ENCODE measurements at places on chromosomes 3 and 15.

DNA sequence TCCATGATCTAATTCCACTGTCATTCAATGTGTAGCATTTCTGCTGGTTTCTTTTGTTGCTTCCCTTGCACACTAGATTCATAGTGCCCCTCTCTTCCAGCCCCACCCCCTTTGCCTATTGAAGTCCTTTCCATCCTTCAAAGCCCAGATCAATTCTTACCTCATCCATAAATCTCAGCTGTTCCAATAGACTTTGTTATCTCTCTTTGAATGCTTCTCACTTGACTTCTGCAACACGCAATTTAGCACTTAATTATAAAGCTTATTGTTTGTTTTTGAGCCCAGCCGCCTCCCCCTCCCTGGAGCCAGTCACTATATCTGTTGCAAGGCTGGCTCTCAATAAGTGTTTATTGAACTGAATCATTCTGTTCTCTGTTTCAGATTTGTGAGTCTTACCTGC lies 174.6 kb upstream of the TBL1XR1 start:
- no peak for DNase-seq

- DNase-seq: no peak
Measured at GRCh38 chr15:60679256-60679655, 200.3 kb upstream of the ICE2 start.

DNA sequence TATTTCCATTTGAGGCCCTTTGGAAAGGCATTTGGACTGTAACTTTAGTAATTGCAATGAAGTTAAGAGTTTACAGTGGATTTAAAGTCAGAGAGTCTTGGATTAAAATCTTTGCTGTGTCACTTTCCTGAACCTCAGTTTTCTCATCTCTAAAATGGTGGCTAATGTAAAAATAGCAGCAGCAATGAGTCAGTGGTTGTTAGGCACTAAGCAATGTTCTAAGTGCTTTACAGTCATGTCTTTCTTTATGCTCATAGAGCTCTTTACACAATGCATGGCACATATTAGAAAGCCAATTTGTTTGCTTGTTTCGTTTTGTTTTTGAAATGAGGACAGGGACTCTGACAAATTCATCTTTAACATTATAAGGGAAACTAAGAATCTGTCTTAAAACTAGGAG lies 222.7 kb upstream of the DNAJC19 start:
- no peak for DNase-seq

GRCh38 chr3:54171509-54171908 lies 49.2 kb downstream of the CACNA2D3 start:
- DNase-seq: no peak

DNA sequence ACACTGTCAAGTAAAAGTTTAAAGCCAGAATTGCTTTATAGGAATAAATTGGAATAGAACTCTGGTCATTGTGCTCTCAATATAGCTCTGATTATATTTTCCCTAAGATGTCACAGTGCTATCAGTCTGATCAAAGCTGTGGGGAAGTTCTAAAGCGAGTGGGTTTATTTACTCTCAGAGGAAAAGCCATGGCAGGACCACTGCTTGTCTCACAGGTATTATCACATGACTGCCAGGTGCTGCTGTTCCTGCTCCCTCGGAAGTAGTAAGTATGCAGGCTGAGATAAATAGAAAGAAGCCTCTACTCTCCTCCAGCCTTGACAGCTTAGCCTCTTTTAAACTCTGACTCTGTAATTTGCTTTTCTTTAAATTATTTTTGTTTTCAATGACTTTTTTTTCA lies 49.1 kb upstream of the UTS2B start:
- DNase-seq: no peak

- DNase-seq: no peak
Measured at GRCh38 chr15:39242345-39242744, 338.5 kb upstream of the THBS1 start.

DNA sequence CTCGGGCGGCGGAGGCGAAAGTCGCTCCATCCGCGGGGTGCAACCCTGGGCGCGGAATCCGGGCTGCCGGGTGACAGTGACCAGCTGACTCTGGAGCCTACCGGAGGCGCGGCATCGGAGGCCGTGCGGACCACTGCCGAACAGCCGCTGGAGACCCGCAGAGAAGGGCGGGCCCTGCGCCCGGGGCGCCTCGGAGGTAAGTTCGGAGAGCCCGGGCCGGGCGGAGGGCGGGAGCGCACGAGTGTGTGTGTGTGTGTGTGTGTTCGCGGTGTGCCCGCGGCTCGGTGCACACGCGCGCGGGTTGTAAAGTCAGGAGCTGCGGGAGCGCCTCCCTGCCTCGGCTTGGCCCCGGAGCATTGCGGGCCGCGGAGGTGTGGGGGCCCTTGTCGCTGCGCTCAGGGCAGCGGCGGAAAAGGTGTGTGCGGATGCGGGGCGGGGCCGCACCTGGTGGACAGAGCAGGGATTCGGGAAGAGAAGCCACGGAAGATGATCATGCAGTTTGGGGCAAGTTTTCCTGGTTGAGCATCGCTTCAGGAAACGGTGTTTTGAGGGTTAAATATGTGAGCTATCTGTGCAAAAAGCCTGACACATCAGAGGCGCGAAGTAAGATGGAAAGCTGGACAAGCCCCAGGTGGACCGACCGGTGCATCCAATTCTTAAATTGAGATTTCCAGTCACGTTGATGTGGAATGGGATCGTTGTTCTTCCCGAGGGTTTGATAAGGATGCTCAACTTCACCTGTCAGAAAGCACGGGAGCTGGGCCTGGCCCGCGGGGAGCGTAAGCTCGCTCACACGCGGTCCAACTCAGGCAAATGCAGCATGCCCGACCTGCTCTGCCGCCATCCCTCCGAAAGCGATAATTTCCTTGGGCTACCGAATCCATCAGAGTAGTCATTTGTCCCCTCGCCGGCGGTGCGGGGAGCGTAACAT lies 474 bp downstream of the MINAR1 start:
- no peak for DNase-seq

DNA sequence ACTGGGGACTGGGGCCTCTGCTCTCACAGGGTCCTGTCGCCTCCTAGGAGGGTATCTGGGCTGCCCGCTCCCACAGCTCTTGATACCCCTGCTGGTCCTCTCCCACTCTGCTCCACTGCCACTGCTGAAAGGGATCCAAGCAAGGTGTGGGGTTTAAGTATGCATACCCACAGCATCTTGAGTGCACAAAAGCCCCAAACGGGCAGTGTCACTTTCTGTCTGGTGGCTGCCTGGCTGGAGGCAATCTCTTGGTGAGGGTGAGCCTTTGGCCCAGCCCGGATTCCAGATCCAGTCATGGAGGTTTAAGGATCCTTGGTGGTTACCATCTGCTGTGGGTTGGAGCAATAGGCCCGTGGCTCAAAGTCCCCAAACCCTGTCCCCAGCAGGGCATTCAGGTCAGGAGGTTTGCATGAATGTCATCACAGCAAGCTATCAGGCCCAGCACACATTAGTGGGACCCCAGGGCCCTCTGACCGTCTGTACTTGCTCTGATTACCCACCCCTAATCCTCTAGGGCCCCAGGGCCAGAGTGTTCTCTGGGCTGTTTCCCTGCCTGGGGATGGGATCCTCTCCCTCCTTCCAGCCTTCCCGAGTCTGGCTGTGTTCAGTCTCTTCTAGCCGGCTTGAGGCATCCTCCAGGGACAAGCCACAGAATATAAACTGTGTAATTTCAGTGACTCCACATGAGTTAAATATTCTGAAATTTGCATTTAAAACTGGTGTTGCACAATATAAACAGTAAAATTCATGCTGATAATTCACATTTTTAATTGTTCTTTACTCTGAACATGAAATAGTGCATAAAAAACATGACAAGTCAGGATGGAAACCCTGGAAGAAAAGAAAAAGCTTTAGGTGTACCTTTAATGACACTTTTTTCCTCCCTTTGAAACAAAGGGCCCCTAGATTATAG lies 4.9 kb upstream of the TJP1 start:
- DNase-seq: no peak

GRCh38 chr15:39461536-39462130 lies 119.2 kb upstream of the THBS1 start:
- DNase-seq: no peak

GRCh38 chr15:78090422-78091063 lies 1.8 kb upstream of the SH2D7 start:
- no peak for DNase-seq

GRCh38 chr3:86104154-86104553 lies 886.8 kb downstream of the VGLL3 start:
- no peak for DNase-seq

DNA sequence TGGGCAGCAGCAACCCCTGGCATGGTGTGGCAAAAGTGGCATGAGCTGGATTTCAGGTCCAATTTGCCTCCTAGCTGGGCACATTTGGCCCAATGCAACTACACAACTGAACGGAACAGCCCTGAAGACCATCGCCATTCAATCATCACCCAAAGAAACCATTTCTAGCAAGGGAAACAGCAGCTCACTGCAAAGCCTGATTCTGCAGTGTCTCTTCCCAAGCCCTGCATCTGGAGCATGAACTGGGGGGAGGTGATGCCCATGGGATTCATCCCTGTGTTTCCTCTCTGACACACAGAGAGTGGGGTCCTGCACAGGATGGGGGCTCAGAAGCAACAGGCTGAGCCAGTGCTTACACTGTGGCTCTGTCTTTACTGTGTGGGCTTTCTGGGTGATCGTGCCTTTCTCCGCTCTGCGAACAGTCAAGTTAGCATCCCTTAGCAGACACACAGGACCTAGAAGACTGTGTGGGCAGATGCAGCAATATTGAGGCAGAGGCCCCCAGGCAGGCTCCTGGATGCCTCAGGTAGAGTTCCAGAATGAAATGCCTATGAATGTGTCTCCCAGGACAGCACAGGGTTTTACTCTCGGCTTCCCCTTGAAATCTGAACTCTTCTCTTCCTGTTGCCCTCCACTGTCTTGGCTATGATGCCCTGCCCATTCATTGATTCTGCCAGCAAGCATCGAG lies 91.1 kb upstream of the ALDH1A3 start:
- no peak for DNase-seq

DNA sequence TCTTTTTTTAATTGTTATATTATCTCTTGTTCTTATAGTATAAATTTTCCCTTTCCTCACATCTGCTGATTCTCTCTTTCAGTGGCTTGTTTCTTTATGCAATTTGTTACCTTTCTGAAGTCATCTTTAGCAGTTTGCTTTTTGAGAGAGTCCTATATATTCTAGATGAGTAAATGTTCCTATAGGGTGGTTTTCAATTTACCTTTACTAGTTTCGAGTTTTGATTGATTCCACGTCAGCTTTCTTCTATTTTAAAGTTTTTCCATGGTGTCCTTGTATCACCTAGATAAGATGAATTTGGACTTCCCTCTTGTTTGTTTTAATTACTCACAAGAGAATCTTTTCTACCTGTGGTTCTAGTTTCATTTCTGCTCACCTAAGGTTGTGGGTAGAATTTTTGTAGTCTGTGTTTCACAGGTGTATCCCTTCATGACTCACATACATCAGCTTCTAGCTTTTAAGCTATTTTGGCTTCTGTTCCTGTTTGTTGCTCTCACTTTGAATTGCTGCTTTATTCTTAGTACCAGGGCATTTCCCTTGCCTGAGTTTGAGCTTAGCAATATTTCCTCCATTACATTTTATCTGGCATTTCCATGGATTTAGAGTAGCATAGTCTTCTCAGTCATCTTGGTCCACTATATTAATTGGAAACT lies 6.4 kb downstream of the TEX9 start:
- no peak for DNase-seq

DNA sequence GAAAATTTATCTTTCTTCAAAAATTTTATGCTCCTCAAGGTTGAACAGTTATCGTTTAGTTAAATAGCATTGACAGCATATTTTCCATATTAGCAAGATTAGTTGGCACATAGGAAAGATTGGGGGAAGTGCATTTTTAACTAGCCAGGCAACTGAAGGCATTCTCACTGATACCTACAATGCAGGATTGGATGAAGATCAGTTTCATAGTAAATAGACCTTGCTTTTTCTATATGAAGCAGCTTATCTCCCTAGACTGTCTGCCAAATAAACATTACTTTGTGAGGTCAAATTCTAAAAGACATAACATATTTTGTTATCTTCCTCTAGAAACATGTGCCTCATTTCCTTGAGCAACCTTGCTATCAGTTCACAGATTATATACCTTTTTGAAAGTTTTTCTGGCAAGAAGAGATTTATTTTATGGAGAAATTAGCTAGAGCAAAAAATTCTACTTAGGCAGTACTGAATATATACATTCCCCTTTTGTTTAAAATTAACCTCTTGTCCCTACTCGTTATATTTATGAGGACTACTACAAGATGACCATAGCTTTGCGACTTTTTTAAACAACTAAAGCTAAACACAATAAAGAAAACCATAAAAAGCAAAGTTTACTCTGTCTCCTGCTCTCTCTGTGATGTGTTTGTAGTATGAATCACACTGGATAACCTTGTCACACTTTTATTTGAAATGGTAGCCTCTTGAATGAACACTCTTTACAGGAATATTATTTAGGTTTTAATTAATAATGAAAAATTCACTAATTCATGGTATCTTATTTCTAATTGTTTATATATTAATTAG lies 654.9 kb upstream of the TBL1XR1 start:
- no peak for DNase-seq

GRCh38 chr15:55033574-55033973 lies 163.2 kb downstream of the RSL24D1 start:
- no peak for DNase-seq

DNA sequence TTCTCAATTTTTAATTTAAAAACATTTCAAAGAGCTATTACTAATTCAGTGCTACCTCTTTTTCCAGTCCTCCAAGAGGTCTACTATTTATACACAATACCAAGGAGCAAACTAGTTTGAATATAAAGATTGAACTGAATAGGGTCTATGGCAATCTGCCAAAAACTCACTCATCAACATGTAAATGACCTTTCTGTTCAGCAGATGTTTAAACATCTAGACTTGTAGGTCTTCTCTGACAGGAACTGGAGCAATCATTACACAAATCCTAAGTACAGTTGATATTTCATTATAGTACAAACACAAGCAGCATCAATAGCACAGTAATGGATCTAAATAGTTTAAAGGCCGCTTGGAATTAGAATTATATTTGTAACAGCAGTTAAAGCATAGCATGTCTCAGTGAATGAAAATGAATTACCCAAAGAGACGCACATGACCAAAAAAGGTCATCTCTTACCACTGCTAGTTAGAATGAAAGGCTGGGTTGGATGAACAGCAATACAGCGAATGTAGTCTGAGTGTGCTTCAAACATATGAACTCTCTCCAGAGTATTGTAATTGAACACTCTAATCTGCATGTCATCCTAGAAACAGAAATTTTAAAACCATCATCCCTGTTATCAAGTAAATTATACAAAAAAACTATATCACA lies 10.7 kb downstream of the COPB2 start:
- no peak for DNase-seq

DNA sequence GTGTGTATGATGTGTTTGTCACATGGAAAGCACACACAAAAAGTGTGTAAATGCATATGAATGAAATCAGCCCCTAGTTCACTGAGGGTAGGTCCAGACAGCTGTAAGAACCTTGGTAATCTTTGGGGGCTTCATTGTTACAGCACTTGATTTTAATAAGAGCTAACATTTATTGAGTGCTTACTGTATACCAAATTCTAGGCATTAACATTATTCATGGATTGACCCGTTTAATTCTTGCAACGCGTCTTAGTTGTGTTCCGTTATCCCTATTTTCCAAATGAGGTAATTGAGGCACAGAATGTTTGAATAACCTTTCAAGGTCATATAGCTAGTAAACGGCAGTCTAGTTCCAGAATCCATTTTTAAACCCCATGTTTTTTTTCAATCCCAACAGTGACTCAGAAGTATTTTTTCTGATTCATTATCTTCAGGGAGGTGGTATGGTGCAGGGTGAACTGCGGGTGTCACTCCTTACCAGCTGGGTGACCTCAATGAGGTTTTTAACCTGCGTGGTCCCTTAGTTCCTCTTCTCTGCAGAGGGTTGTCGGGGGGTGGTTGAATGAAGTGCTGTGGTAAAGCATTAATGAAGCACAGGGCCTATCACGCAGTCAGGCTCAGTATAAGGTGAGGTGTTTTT lies 14.2 kb downstream of the RAB8B start:
- no peak for DNase-seq
